ENCODE measurements at places on chromosomes 6 and 20.

DNA sequence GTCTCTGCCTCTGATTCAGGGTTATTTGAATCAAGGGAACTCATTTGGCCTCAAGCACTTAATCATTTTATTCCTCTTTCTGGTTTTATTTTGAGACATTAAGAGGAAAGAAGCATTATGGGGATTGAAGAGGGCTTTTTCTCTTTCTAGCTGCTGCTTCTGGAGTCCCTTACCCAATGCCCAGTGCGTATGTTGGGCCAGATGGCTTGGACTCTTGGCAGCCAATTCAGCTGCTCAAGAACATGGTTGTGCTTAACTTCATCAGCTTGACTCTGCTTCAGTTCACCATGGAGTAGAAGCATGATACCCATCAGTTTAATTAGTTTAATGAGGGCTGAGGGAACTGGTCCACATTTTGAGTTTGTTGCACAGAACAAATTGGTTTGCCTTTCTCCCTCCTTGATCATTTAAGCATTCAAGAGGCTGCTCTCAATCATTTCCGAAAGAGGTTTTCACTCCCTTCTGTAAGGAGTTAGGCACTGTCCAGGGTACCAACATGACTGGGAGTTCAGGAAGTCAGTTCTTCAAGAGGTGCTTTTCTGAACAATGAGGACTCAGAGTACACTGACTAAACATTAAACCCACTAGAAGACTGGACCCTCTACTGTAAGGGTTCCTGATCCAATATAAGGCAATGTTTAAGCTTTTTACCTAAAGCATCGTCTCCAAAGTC is 14.6 kb downstream of the PDYN start:
- no peak for DNase-seq

DNA sequence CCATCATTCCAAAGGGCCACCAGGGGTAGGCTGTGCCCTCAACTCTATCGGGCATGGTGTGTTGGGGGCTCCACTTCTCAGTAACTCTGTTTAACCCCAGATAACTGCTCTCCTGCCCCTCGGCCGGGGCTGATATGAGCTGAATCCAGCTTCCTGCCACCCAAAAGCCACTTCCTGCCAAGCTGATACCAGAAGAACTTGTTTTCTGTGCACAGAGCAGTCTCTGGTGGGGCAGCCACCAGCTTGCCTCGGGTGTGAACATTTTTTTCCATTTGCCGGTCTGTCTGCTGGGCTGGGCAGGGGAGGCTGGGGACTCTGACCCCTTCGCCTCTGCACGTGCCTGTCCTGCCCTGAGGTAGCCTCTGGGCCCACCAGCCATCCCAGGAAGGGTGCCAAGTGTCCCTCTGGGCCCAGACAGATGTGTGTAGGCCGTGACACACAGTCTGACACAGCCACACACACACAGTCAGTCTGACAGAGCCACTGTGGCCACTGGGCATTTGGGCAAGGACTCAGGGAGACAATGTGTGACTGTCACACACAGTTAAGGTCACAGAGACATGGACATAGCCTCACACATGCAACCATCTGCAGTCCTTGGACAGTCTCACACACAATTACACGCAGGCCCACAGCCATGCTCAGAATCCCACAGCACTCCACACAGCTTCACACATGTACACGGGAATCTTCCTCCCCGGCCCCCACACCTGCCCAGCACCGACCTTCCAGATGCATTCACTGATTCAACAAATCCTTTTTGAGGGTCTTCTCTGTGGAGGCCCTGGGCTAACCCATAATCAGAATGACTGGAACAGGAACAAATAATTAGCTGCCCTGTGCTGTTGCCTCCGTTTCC is 45.1 kb downstream of the NOL4L start:
- no peak for DNase-seq

DNA sequence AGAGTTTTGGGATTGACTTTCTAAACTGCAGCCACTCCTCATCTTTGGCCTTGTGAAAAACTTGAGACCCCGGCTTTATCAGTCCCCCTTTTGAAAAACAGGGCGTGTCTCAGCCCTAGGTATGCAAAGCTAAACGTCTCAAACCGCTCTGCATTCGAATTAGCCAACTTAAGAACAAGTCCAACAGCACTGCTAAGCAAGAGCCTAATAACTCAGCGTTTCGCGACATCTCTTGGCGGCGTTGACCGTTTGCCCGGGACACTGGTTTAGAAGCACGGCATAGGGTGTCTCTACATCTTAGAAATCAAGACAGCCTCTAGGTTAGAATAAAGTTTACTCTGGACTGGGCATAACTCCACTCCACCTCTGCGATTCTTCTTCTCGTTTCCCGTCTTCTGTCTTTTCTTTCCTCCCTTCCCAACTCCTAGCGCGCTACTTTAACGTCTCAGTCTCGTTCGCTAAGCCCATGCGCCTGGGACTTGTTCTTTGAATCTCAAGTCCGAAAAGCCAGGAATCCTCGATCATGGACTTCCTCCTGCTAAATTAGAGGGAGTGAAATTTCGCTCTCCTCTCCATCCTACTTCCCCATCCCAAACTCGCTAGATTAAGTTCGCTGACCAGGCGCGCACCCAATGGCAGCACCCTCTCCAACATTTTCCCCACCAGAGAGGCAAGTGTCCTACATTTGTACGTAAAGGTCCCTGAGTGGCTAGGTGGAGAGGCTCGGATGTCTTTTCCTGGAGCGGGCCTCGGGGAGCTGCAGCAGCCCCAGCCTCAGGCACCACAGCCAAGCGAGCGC is 10.5 kb upstream of the TFAP2A start:
- DNase-seq = no peak

DNA sequence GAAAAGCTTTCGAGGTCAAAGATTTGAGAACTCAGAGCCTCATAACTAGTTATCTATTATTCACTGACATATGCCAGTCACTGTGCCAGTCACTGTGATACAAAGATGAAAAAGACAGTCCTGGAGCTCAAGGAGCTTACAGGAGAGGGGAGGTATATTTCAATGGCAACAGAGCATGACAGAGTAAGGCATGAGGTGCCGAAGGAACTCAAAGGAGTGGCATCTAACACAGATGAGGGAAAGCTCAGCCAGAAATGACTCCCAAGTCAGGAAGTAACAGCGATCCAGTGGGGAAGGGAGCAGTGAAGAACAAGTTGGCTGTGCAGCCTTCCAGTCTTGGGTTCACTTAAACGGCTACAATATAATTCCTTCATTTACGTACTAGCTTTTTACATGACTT is 46.6 kb downstream of the DTNBP1 start:
- DNase-seq = no peak

GRCh38 chr6:3314621-3315467 is 56.1 kb downstream of the PSMG4 start:
- no peak for DNase-seq

GRCh38 chr6:76684875-76685274 is 612.4 kb upstream of the IMPG1 start:
- DNase-seq = no peak

DNA sequence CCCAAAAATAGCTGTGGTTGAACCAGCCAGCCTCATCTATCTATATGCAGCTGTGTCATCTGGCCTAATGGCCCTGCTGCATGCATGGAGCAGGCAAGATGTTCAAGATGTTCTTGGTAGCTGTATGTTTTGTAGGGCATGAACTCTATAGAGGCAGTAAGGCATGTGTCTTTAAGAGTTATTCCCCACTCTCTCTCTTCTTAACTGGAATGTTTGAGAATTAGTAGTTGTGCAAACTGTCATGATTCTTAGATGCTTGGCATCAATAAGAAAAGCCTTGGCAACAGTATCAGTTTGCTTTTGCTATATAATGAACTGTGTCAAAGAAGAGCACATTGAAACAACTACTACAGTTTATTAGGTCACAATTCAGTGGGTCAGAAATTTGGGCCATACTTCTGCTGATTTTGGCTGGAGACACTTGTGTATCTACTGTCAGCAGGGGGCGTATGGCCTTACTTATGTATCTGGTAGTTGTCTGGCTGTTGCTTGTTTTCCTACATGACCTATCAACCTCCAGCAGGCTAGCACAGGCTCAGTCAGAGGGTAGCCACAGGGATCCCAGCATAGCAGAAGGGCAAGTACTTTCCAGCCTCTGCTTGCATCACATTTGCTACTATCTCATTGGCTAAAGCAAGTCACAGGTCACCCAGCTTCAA is 56.1 kb upstream of the LAMP5 start:
- DNase-seq = no peak

GRCh38 chr20:3364323-3365013 is 43.0 kb downstream of the DNAAF9 start:
- no peak for DNase-seq

DNA sequence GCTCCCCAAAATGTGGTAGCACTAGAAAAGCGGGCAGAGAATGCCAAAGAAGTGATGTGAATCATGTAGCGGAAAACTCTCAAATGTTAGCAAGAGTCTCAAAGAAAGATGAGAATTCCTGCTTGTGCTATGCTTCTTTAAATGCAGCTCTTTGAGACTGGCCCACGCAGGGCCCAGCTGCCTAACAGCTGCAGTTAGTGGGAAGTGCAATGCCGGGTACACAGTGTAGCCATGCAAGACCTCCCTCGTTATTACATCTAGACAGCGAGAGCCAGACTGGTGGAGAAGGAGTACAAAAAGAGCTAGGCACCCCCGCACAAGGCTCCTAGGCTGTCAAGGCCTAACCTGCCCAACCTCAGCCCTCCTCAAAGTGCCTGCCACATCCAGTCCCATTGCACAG is 201.7 kb upstream of the PRDM1 start:
- no peak for DNase-seq

GRCh38 chr6:31305703-31306219 is 33.9 kb upstream of the HLA-C start:
- no peak for DNase-seq

GRCh38 chr6:14305131-14305530 is 187.6 kb downstream of the CD83 start:
- DNase-seq = no peak

DNA sequence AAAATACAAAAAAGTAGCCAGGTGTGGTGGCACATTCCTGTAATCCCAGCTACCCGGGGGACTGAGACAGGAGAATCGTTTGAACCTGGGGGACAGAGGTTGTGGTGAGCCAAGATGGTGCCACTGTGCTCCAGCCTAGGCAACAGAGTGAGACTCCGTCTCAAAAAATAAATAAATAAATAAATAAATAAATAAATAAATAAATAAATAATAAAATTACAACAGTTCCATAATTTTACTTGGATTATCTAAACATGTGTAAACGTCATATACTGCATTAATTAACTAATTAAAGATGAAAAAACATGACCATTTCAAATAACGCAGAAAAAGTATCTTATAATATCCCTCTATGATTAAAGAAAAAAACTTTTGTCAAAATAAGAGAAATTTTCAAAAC is 65.8 kb downstream of the SAMD3 start:
- DNase-seq = no peak

DNA sequence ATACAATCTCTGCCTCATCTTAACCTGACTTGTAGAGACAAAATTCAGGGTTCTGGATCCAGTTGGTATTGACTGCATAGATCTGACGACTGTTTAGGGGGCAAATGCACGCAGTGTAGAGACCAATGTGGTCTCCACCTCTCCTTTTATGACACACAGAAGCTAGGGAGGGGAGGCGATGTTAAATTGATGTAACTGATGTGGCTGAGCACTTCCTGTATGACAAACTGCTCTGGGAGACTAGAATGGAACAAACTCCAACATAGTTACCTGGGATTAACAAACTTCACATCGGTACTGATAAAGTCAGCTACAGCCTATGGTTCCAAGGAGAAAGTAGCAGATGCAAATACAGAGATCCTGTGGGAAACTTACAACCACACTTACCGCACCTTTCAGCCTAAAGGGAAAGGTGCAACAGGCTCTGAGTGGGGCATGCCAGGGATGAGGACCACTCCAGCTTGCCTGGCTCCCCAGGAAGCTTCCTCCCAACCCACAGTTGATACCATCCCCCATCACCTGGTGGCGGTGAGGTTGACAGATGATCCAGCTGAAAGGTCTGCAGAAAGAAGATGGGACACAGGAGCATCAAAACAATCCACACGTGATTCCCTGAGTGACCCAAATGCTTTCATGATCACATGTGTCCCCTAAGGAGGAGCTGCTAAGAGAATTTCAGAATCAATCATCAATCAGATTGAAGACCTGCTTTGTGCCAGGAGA is 60.6 kb upstream of the MRPS10 start:
- DNase-seq = no peak

GRCh38 chr6:87183687-87184086 is 28.3 kb downstream of the ZNF292 start:
- DNase-seq = no peak

DNA sequence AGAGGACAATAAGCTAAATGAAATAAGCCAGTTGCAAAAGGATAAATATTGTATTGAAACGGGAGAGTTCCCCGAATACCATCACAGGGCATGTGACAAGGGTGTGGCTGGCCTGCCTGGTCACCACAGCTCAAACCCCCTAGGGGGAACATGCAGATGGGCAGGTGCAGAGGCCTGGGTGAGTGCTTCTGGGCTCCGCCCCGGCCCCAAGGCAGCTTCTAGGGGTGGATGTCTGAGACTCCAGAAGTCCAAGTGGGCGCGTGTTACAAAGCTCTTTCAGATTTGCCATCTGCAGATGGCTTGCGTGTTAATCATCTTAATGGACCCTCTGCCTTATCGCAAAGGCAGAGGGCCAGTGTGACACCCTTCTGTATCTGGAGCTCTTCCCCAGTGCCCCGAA is 559.2 kb upstream of the IMPG1 start:
- no peak for DNase-seq

DNA sequence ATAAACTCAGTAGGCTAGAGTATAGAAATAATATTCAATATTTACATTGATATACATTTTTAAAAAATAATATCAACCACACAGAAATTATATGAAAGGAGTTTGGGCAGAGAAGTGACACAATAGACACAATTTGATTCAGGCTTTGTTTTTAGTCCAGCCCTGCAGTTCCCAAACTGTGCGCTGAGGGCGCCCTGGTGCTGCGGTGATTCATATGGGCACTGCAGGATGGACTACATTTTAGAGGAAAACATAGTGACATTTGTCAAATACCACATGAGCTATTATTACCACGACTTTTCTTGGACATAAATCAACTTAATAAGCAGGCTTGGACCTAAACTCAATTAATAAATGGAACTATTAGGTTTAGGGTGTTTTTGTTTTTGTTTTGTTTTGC is 364.3 kb upstream of the ID4 start:
- DNase-seq = no peak

GRCh38 chr6:96794980-96795379 is 42.3 kb downstream of the GPR63 start:
- no peak for DNase-seq

Measured in prostate gland (tissue), 2 donors.